ENCODE measurements at places on chromosomes 5 and 9.

- DNase-seq: no peak
These were observed 8.7 kb downstream of the SETD9 start for GRCh38 chr5:56918054-56918453.

DNA sequence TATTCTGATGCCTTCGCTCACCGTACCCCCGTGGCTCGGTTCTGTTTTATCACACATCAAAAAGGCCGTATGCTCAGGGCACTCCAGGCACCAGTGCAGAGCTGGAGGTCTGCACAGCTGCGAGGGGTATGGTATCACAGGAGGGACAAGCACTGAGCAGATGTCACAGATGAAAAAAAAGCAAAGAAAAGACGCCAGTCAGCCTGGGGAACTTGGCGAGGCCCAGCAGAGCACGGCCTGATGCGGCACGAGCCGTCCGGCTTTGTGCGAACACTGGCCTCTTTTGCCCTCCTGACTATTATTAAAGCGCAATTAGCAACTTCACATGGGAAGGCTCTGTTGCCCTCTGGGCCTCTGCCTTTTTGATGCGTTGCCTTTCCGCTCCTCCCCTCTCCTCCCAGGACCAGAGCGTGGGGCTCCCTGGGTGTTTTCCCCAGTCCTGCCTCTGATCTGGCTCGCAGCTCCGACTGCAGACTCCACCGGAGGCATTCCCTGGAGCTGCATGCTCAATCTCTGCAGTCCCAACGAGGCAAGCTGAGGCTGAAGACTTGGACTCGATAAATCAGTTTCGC lies 44.4 kb downstream of the AK8 start:
- no peak for DNase-seq

DNA sequence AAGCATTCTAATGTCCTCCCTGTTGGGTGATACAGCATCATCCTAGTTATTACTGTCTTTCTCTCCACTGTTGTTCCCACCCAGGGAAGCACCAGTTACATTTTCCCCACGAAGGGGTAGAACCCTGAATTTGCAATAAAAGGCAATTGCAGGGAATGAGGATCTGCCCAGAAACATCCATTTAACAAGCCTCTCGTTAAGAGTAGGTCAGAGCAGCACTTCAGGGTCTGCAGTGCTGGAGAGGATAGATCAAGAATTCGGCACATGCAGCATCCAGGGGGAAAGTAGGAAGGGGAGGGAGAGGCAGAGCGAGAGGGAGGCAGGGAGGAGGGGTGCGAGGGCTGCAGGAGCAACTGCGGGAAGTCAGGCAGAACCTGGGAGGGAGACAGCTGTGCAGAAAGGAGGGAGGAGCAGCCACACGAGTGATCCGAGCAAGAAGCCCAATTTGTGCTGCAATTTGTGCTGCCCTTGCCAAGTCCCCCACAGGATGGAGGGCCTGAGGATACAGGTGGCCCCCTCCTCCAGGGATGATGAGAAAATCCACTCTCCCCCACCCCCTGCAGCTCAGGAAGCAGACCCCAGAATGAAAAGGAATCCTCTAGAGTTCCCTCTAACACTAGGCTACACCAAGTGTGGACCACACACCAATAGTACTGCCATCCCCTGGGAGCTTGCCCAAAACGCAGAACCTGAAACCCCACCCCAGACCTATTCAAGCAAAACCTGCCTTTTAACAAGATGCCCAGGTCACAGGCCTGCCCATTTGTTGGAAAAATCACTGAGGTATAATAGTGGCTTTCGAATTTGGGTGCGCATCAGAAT lies 62.2 kb downstream of the EPB41L4B start:
- DNase-seq: no peak

GRCh38 chr5:73654171-73654811 lies 28.3 kb downstream of the ARHGEF28 start:
- no peak for DNase-seq

- DNase-seq: no peak
These were observed 878.2 kb downstream of the MAT2B start for GRCh38 chr5:164383662-164384061.

DNA sequence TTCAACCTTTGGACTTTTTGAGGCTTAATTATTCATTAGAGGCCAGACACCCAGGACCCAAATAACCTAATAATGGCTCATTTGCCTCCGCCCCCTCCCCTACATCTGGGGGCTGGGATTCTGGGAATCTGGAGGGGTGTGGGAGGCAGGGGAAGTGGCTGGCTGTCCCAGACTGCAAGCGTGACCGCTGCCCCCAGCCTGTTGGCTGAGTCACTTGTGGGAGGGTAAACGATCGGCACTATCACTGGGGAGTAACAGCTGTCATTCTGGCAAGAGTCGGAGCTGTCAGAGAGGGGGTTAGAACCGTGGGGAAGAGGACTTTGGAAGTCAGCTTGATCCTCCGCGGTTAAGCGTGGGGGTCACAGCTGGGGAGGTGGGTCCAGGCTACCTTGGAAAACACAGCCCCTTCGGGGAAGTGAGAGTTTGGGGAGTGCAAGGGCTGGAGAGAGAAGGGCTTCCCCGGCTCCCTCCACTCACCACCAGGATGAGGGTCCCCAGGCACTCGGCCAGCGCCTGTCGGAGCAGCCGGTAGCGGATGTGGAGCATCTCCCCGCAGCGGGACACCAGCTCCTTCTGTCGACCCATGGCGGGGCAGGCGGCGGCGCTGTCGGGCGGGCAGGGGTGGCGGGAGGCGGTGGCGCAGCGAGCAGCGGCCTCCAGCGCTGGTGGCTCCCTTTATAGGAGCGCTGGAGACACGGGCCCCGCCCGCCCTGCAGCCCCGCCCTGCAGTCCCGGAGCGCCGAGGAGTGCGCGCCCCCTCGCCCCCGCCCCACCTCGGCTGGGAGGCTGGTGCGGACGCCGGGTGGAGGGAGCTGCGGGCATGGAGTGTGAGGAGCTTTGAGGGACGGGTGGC lies at the start of gene AQP3:
Gene AQP3, minus strand, starts transcription at position 648 of the 853 bp plus-strand sequence. Its CDS starts 63 bp downstream, at position 585.
- DNase-seq: peak; percentile 88

- no peak for DNase-seq
These were observed 5.0 kb downstream of the FAM163B start for GRCh38 chr9:133604214-133604613.

DNA sequence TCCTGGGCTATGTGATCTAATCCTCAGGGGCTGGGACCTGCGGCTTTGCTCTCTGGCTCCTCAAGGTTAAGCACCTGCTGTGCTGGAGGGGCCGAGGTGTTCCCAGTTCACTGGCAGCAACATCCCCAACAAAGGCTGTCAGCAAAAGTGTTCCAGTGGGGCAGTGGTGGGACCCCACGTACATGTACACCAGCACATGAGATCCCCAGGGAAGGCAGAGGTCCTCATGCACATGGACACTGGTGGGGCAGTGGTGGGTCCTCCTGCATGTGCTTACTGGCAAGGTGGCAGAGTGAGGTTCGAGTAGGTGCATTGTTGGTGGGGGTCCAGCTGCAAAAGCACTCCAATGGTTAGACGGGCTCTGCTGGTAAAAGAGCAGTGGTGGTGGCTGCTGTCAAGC lies 255.6 kb upstream of the MPDZ start:
- no peak for DNase-seq

DNA sequence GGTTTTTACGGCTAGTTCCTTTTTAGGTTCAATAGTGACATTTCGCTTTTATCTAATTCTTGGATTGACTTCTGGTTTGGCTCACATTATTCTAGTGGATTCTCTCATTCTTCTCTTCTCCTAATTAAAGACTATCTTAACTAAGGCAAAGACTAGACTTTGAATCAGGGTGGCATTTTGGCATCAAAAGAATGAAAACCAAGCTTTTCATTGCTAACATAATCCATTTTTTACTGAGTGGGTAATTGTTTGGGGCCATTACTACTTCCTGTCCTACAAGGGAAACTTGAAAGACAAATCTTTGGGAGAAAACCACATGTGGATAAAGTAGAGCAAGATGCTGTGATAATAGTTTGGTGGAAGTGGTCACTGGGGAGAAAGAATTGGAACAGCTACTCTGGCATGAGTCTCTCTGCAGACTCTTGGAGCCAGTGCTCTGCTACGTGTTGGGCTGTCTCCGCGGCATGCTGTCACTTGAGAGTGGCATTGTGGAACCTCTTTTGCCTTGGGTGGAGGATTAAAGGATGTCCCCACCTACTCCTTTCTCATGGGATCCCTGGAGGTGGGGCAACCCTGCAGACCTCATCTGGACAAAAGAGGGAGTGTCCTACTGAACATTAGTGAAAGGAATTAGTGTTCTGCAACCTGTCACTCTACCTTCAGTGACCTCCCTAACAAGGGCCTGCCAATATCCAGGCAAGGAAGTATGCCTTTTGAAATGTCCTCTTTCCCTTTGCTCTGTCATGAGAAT lies 280.4 kb downstream of the PSAT1 start:
- no peak for DNase-seq

- no peak for DNase-seq
These were observed 738.6 kb upstream of the ZNF608 start for GRCh38 chr5:125484742-125485641.

DNA sequence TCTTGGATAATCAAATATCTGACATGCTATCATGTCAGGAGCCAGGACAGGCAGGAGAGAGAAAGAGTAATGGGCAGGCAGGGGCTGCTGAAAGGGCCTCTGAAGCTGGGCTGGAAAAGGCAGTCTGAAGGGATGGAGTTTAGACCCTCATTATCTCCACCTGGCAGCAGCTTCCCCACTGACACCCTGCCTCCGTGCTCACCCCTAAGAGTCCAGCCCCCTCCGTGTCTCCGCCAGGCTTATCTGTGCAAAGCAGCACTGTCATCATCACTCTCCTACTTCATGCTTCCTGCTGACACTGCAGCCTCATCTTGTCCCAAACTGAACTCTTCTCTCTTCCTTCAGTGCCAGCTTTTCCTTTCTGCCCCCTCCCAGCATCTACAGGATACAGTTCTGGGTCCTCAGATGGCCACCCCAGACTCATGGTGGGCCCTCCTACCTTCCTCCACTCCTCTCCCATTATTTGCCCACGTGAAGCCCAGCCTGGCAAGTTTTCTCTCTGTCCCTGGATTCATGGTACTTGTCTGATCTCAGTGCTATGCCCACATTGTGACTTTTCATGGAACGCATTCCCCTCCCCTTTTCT lies 70.9 kb upstream of the KLF9 start:
- DNase-seq: no peak

DNA sequence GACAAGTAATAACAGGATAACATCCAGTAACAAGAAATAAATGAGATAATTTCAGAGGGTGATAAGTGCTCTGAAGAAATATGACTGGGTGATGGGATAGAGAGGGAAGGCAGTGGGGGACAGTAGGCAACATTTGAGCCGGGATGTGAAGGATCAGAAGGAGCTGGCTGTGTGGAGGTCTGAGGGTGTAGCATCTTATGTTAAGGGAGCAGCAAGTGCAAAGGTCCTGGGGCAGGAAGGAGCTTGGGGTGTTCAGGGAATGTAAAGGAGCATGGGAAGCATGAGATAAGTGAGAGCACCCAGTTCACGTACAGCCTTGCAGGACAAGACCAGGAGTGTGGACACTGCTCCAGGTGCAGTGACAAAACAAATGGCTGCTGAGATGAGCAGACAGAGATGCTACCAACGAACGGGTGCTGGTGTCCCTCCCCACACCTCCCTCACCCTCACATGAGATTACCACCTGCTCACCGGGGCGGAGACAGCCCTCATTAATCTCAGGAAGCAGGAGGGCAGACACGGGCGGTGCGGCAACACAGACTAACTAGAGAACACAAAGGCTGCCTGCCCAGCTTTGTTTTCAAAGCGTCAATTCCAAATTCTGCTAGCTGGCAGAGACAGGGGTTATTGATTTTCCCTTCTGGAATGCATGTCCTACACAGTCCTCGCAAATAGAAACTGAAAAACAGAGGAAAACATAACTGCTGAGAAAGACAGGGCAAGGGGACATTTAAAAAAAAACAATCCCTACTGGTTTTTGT lies 298.1 kb upstream of the PANK3 start:
- DNase-seq: no peak

GRCh38 chr5:105146867-105147266 lies 1584.3 kb upstream of the NUDT12 start:
- DNase-seq: no peak

GRCh38 chr5:140480310-140481014 lies 67.0 kb upstream of the EIF4EBP3 start:
- DNase-seq: no peak

- no peak for DNase-seq
These were observed 173.3 kb downstream of the FGF18 start for GRCh38 chr5:171592736-171593135.

GRCh38 chr9:124248066-124248465 lies 9.7 kb upstream of the NEK6 start:
- no peak for DNase-seq

Data from CD4-positive, alpha-beta T cell (primary cell).